CD4-positive, alpha-beta T cell treated with Interleukin-4 for 4 hours (primary cell): ENCODE measurements at places on chromosomes 7 and 10.

GRCh38 chr10:121644501-121644900, 46.3 kb upstream of the FGFR2 start:
- no peak for DNase-seq

- DNase-seq, result no peak
Measured at GRCh38 chr7:114930107-114930661, 8.3 kb downstream of the MDFIC start.

GRCh38 chr7:38428041-38428440, 154.6 kb upstream of the TARP start:
- DNase-seq, result no peak

DNA sequence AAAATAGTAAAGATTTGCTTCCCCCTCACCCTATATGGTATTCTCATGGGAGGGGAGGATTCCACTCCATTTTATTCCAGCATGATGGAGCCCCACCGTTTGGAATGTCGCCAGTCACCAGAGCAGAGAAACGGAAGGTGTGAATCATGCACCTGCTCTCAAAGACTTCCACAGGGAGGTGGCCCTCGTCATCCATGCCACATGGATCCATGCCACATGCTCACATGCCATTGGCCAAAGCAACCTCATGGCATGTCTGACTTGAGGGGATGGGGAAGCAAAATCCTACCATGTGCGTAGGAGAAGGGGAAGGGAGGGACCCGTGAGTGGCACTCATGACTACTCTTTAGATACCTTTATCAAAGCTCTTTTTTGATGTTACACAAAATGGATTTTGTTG, 256.0 kb downstream of the SKAP2 start:
- no peak for DNase-seq

- DNase-seq, result no peak
Measured at GRCh38 chr10:43867667-43868565, 219.2 kb upstream of the ZNF32 start.

DNA sequence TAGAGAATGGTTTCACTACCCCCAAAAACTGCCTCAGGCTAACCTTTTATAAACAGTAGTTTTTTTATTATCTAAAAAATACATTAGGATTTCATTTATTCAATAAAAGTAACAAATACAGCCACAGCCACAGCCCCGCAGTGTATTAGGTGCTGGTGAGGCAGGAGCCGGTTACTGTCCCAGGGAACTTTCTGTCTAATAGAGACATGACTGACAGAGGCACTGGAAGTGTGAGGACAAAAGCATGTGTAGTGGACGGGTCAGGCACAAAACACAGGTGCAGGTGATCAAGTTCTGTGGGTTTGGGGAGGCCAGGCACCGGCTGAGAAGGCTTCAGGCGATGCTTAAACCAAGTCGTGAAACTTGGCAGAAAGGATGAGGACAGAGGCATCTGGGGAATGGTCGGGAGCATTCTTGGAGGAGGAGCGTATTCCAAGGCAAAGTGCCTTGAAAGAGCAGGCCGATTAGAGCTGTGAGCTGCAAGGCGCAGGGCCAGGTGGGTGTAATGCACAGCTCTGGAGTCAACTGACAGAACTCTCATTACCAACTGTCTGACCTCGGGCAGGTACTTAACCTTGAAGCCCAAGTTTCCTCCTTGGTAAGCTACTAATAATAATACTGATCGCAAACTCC, 138.2 kb downstream of the USP6NL start:
- DNase-seq, result no peak

- DNase-seq, result no peak
Measured at GRCh38 chr7:139232904-139233303, 1.9 kb downstream of the UBN2 start.

GRCh38 chr7:133851411-133851810, 275.7 kb upstream of the LRGUK start:
- DNase-seq, result no peak

DNA sequence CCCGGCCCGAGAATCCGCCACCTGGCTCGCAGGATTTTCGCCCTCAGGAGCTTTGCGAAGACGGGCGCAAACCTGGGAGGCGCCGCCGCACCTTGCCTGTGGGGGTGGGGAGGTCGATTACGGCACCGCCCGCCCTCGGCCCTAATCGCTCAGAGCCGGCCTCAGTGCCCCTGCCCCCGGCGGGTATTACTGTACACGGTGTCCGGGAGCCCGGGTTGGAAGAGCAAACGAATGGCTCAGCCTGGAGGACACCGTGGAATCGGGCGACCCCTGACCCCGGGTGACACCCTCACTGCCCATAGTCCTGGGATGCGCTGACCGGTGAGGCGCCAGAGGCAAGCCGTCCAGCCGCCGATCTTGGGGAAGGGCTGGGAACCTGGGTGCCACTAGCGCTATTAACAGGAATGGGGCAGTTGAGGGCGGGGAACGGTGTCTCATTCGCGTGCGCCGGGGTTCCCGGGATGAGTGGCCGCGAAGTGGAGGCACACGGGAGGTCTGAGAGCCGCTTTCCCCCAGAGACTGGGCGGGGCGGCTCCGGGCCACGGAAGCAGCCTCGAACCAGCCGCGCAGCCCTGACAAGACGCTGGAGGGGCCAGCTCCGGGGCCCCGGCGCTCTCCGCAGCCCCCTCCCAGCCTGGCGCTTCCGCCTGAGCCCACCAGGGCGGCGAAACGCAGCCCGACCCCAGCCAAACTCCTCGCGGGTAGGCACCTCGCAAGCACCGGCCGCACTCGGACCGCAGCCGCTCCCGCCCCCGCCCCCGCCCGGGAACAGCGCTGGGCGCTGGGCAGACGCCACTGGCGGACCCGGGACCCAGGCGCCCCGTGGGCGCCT, 167.5 kb downstream of the NRF1 start:
- DNase-seq, result no peak

- DNase-seq, result no peak
Measured at GRCh38 chr7:139875821-139876241, 46.8 kb downstream of the TBXAS1 start.

GRCh38 chr7:98826387-98826786, 43.4 kb downstream of the TMEM130 start:
- DNase-seq, result no peak

GRCh38 chr10:123637326-123637880, 28.8 kb upstream of the GPR26 start:
- no peak for DNase-seq

DNA sequence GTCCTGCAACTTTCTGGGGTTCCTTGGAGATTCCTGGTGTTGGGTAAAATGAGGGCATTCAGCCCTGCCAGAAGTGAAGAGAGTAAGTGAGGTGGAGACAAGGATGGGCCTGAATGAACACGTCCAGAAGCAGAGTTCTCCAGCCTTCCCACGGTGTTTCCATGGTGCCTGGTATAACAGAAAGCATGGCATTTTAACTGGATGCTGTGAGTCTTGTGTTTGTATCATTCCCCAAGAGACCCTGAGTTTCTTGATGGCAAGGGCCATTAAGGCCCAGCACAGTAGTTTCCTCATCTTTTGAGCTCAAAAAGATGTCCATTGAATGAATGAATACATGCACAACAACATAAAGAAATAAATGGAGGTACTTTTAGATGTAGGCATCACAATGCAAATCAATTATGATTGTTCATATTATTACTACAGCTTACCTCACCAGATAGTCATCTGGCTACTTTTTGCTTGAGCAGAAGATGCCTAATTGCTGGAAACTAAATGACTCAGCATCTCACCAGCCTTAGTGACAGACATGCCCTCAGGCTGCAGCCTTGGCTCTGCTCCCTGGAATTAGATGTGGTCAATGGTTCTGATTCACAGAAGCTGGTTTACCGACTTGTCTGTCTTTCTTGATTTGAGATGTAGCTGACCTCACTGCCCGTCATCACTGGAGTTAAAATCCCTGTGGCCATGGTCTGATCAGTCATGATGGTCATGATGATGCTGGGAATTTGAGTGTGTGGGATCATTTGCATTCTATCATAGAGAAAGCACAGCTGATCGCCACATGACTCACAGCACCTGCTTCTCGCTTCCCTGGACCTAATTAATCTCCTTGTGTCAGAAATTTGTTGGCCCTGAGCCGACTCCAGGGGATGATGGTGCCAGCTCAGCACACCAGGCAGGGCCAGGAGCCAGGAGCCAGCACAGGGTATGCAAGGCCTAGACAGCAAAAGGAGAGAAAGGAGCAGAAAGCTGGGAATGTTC, 83.9 kb downstream of the CXCL12 start:
- no peak for DNase-seq

- DNase-seq, result no peak
Measured at GRCh38 chr7:28759475-28759971, 198.6 kb downstream of the TRIL start.

DNA sequence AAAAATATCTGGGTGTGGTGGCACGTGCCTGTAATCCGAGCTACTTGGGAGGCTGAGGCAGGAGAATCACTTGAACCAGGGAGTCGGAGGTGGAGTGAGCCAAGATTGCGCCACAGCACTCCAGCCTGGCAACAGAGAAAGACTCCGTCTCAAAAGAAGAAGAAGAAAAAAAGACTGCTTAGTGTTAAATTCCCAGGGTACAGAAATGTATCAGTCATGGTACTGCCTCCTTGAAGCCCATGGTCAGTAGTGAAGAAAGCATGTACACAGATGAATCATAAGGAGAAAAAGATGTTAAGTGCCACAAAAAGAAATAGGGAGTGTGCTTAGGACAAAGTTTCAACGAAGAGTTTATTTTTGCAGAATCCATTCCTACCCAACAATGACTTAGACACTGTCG, 62.5 kb upstream of the KMT2E start:
- no peak for DNase-seq

DNA sequence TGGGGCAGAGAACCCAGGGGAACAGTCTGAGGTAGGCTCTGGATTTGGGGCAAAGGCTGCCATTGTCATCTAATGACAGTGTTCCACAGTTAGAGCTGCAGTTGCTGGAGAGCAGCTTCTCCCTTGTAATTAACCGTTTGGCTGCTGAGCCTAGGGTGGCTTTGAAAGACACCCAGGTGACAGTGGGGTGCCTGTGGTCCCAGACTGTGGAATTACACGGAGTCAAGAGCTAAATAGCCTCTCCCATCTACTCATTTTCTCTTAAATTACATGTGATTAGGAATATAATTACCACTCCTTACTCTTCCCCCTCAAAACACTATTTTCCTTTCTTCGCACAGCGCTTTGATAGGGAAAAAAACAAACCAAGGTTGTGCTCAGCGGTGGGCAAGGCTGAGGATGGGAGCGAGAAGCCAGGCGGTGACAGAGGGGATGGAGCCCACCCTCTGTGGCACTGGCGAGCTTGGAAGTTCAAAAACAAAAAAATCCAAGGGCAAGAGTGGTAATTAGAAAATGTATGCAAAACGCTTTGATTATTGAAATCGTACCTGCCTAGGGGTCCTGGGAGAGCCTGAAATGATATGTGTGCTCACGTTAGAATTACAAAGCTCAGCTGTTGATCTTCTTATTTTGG, 44.1 kb downstream of the BAMBI start:
- no peak for DNase-seq

DNA sequence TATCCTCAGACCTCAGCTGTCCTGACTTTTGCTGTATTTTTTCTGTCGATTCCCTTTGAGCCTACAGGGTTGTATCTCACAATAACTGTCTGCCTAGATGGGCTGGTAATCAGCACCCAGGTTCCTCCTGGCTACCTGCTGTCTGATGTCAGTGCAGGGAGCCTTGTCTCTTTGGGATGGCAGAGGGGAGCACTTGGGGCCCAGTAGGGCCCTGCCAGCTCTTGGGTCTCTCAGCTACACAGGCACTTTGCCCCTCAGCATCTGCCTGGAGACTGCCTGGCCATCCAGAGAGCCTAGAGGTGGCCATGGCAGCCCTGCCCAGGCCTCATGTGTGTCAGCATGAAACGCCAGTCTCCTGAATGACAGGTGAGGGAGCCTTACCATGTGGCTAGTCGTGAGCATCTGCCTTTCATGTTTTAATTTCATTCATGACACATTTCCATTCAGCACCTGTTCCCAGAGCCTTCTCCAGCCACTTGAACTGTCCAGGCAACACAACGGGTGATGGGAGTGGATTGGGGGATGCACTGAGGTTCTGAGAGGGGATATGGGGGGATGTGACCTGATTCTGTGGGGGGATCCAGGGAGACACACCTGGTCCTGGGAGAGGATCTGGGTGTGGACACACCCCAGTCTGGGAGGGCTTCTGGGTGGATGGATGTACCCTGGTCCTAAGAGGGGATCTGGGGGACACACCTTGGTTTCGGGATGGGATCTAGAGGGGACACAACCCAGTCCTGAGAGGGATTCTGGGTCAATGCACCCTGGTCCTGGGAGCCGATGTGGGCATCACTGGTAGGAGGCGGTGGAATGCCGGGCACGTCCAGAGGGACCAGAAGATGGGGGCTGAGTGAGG, 21.9 kb downstream of the ADCY1 start:
- DNase-seq, result no peak

GRCh38 chr10:59606551-59606961, 103.1 kb downstream of the SLC16A9 start:
- DNase-seq, result no peak

- DNase-seq, result no peak
Measured at GRCh38 chr10:62839590-62839989, 23.4 kb upstream of the EGR2 start.

- peak; percentile 42 for DNase-seq
Measured at GRCh38 chr10:128178302-128178958, 52.2 kb upstream of the MKI67 start.

DNA sequence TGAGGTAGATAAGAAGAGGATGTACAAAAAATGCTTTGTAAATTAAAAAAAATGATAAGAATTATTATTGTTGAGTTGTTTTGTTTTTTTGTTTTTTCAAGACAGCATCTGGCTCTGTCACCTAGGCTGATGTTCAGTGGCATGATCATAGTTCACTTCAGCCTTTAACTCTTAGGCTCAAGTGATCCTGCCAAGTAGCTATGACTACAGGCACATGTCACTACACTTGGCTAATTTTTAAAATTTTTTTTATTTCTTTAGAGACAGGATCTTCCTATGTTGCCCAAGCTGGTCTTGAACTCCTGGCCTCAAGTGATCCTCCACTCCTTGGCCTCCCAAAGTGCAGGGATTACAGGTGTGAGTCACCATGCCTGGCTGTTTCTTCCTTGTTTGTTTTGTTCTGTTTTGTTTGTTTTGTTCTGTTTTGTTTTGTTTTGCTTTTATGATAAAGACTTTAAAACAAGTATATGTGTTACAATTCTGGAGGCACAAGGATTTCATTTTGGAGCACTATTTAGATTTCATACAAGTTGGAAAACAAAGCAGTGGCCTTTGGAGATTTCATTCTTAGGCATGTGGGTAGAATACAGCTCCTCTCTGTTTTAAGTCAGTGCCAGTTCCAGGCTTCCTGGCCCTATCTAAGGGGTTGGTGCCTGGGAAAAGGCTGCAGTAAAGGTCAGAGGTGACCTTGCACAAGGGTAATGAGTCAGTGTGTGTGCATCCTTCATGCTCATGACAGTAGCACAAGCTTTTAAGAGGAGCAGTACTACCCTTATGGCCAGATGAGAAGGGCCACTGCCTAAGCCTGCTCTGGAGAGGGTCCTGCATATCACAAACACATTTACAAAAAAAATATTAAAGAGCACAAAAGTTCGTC, 17.9 kb downstream of the FGFBP3 start:
- no peak for DNase-seq

DNA sequence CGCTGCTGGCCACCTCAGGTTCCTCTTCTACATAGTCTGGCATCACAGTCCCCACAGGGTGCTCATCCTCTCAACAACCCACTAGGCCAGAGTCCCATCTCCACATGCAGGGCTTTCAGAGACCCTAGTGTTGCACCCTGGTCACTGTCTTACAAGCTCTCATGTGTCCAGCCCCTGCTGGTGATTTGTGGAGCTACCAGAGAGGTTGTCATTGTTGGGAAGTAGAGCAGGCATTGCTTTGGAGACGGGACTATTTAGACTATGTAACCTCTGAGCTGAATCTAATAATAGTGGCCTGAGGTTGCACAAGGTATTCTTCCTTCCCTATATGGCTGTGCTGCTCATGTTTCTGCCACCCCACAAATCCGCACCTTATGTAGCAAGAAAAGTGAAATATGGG, 135.3 kb upstream of the VWC2 start:
- DNase-seq, result no peak
